ENCODE measurements at places on chromosomes 5 and 9.

- H3K4me3 ChIP-seq: no peak overlapping the region
- no peak overlapping the region for H3K27ac ChIP-seq
- H3K4me1 ChIP-seq: no peaks in the 10 kb centered on the region
- no peak for DNase-seq
Measured at GRCh38 chr9:88833946-88834345, 157.3 kb upstream of the S1PR3 start.

GRCh38 chr9:70618784-70619183 is 204.3 kb upstream of the KLF9 start:
- H3K4me1 ChIP-seq: no peaks in the 10 kb centered on the region
- H3K27ac ChIP-seq: no peak overlapping the region
- no peaks in the 10 kb centered on the region for H3K27me3 ChIP-seq
- DNase-seq: no peak
- no peaks in the 10 kb centered on the region for H3K36me3 ChIP-seq

DNA sequence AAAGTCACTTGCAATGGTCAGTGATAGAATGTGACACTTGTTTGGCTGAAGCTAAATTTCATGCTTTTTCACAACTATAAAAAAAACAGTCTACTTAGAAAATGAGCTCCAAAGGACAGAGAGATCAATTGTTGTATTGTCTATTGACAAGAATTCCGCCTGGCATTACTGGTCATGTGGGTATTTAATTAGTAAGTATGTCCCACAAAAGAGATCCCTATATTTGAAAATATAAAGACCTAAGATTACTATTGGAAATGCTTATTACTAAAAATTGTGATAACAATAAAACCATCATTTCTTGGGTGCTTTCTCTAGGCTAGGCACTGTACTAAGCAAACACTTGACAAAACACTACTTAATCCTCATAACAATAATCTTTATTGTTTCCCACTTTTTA is 745.2 kb upstream of the C9orf72 start:
- H3K27ac ChIP-seq: no peak overlapping the region
- H3K4me3 ChIP-seq: no peak overlapping the region

DNA sequence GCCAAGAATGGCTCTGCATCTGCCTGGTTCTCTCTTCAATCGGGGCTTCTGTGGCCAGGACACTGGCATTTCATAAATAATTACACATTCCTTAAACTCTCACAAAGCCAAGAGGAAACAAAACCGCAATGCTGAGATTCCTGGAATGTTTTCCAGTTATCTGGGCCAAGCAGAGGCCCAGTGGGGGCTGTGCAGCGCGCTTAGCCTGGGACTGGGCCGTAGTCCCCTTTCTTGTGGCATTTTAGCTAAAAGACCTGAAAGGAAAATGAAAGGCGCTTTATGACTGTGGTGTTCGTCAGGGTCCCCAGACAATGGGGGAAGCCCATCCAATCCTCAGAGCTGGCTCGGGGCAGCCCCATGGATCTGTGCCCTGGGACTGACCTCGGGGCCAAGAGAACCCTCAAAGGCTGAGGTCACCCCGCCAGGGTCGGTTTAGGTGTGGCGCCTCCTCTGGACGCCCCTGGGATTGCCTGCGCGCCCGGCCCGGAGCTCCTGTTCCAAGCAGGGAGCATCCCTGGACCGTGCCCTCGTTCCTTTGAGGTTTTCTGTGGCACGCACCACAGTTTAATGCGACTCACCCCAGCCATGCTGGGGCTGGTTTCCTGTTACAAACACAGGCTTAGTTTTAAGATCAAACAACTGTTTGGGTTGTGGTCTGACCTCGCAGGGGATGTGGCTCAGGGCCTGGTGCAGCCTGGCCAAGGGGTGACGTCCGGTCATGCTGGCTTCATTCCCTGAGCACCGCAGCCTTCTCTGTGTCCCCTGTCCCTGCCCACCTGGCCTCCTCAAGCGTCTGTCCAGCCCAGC is 51.5 kb upstream of the NKD2 start:
- no peak overlapping the region for H3K27ac ChIP-seq
- no peak overlapping the region for H3K4me3 ChIP-seq

DNA sequence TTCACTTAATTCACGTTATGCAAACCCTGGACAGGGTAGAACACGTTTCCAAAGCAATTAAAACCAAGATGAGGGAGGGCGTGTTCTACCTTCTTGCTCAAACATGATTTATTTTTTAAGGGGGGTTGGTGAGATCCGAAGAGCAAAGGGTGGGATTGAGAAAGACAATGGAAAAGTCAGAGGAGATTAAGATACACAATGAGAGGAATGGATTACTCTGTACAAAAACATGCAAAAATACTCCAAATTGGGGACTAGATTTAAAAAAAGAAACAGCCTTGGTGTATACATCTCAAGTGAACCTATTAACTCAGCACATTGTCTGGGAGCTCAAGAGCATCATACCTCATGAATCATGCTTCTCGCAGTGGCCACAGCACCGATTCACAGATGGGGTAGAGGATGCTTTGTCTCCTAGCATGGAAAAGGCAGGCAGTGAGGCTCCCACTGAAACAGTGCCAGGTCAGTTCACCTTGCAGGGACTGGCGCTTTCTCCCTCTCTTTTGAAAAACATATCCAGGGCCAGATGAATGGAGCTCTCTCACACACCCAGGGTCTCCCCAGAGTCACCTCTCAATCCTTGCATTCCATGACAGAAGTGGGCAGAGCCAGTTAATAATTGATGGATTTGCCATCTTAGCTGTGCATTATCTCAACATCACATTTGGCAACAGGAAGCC is 459.7 kb downstream of the BNC2 start:
- no peak overlapping the region for H3K27ac ChIP-seq
- H3K27me3 ChIP-seq: no peaks in the 10 kb centered on the region
- no peaks in the 10 kb centered on the region for H3K36me3 ChIP-seq
- no peaks in the 10 kb centered on the region for H3K4me1 ChIP-seq

DNA sequence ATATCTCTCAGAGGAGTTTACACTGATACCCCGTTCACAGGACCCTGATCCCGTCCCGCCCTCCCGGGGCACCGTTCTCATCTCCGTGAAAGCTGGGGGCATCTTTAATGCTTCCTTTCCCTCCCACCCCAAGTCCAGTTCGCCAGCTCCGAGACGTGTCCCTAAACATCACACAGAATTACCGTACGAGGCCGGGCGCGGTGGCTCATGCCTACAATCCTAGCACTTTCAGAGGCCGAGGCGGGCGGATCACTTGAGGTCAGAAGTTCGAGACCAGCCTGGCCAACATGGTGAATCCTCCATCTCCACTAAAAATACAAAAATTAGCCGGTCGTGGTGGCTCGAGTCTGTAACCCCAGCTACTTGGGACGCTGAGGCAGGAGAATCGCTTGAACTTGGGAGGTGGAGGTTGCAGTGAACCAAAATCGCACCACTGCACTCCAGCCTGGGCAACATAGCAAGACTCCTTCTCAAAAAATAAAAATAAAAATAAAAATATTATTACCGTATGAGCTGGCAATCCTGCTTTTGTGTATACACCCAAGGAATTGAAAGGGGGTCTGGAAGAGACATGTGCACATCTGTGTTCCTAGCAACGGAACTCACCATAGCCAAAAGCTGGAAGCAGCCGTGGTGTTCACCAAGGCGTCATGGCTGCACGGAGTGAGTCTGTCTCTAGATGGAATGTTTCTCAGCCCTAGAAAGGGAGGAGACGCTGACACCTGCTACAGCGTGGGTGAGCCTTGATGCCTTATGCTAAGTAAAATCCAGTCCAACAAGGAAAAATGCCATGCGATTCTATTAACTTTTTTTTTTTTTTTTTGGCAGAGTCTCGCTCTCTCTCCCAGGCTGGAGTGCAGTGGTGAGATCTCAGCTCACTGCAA is 1.2 kb upstream of the ABO start:
- no peaks in the 10 kb centered on the region for H3K36me3 ChIP-seq
- no peak for DNase-seq
- no peaks in the 10 kb centered on the region for H3K4me1 ChIP-seq
- H3K27ac ChIP-seq: no peak overlapping the region
- H3K4me3 ChIP-seq: no peak overlapping the region

GRCh38 chr9:99269416-99269815 is 47.3 kb downstream of the SEC61B start:
- DNase-seq: no peak
- H3K27ac ChIP-seq: no peak overlapping the region
- H3K4me3 ChIP-seq: no peak overlapping the region

GRCh38 chr9:115213818-115214334 is 95.9 kb upstream of the TNC start:
- no peak overlapping the region for H3K27ac ChIP-seq
- no peaks in the 10 kb centered on the region for H3K4me1 ChIP-seq
- H3K36me3 ChIP-seq: no peaks in the 10 kb centered on the region

DNA sequence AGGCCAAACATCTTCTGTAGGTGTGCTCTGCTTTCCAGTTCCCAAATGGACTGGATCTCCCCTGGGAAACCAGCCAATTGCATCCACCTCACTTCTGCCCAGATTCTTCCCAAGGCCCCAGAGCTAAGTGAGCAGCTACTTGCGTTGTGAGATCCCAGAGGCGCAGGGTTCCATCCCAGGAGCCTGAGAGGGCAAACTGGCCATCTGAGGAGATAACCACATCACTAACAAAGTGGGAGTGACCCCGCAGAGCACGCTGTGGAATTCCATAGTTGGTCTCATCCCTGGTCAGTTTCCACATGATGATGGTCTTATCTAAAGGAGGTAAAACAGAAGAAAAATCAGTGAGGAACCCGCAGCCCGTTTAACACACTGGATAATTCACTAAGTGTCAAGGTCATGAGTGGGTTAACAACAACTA is 1.7 kb downstream of the RACK1 start:
- no peaks in the 10 kb centered on the region for H3K27me3 ChIP-seq
- peak overlapping the region; percentile 95 for H3K27ac ChIP-seq
- DNase-seq: no peak
- peaks cover 38% of the 10 kb centered on the region for H3K4me1 ChIP-seq

DNA sequence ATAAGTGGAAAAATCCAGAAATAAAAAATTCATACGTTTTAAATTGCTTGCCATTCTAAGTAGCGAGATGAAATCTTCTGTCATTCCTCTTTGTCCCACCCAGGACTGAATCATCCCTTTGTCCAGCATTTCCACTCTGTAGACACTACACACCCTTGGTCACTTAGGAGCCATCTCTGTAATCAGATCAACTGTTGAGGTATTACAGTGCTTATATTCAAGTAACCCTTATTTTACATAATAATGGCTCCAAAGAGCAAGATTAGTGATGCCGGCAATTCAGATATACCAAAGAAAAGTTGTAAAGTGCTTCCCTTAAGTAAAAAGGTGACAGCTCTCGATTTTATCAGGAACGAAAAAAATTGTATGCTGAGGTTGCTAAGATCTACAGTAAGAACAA is 60.4 kb downstream of the TRIM36 start:
- H3K4me3 ChIP-seq: no peak overlapping the region
- no peak for DNase-seq
- no peaks in the 10 kb centered on the region for H3K36me3 ChIP-seq

- DNase-seq: no peak
- no peak overlapping the region for H3K27ac ChIP-seq
- H3K4me3 ChIP-seq: no peak overlapping the region
- no peaks in the 10 kb centered on the region for H3K27me3 ChIP-seq
- no peaks in the 10 kb centered on the region for H3K36me3 ChIP-seq
- no peaks in the 10 kb centered on the region for H3K4me1 ChIP-seq
Measured at GRCh38 chr5:61402970-61403900, 71.2 kb downstream of the ZSWIM6 start.

- no peak overlapping the region for H3K4me3 ChIP-seq
- H3K27ac ChIP-seq: no peak overlapping the region
- DNase-seq: no peak
Measured at GRCh38 chr5:16565118-16565517, 51.7 kb downstream of the RETREG1 start.

- no peak for DNase-seq
- H3K36me3 ChIP-seq: no peaks in the 10 kb centered on the region
- H3K27me3 ChIP-seq: no peaks in the 10 kb centered on the region
- no peak overlapping the region for H3K4me3 ChIP-seq
Measured at GRCh38 chr9:106891286-106891685, 28.3 kb downstream of the ZNF462 start.

GRCh38 chr9:135971111-135971766 is 10.1 kb upstream of the UBAC1 start:
- H3K36me3 ChIP-seq: no peaks in the 10 kb centered on the region
- peaks cover 32% of the 10 kb centered on the region for H3K27me3 ChIP-seq
- H3K27ac ChIP-seq: no peak overlapping the region

GRCh38 chr9:111961575-111961974 is 65.0 kb downstream of the UGCG start:
- no peak overlapping the region for H3K27ac ChIP-seq
- no peaks in the 10 kb centered on the region for H3K27me3 ChIP-seq
- H3K4me3 ChIP-seq: no peak overlapping the region
- no peak for DNase-seq

DNA sequence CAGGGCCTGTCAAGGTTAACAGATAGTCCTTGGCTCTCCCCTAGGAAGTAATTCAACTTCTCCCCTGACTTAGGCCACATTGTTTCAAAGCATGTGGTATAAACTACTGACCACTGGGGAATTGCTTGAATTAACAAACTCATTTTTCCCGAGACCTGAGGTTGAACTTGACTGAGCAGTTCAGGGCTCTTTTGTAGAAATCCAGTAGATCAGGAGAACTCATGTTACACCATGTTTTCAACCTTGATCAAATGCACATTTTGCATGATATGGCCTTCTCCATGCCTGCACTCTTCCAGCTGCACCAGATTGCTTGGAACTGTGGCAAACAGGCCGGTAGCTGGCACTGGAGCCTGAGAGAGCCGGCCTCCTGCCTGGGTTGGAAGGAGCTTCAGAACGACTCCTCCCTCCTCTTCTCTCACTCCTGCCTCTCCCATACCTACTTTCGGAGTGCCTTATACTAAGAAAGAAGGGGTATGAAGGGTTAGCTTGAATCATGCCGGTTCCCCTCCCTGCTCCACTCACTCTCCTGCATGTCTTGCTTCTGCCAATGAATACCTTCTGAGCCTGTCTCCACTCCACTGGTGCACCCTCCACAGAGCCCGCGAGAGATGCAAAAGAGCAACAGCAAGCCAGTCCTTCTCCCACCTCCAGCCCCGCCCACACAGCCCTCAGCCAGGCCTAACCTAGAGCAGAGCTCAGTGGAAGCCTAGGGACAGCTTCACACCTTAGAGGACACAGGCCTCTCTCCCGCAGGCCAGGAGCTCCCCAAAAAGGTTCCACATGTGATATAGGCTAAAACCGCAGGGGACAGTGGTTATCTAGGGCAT is 159.4 kb downstream of the MACROH2A1 start:
- no peak overlapping the region for H3K4me3 ChIP-seq
- no peak for DNase-seq
- no peak overlapping the region for H3K27ac ChIP-seq
- no peaks in the 10 kb centered on the region for H3K36me3 ChIP-seq
- H3K4me1 ChIP-seq: no peaks in the 10 kb centered on the region

GRCh38 chr9:87350915-87351314 is 146.8 kb upstream of the DAPK1 start:
- H3K4me3 ChIP-seq: no peak overlapping the region
- no peak for DNase-seq
- H3K27ac ChIP-seq: no peak overlapping the region
- no peaks in the 10 kb centered on the region for H3K36me3 ChIP-seq
- H3K4me1 ChIP-seq: no peaks in the 10 kb centered on the region

GRCh38 chr9:98850851-98851729 is 43.6 kb downstream of the GALNT12 start:
- no peak overlapping the region for H3K4me3 ChIP-seq
- H3K4me1 ChIP-seq: no peaks in the 10 kb centered on the region
- H3K36me3 ChIP-seq: no peaks in the 10 kb centered on the region
